ENCODE measurements at places on chromosomes 4 and X.

- DNase-seq: no peak
Measured at GRCh38 chr4:70583952-70584834, 7.9 kb upstream of the AMBN start.

GRCh38 chrX:120522820-120523219 is 37.9 kb downstream of the CUL4B start:
- no peak for DNase-seq

- DNase-seq: no peak
Measured at GRCh38 chr4:138573246-138573645, 331.1 kb upstream of the SLC7A11 start.

DNA sequence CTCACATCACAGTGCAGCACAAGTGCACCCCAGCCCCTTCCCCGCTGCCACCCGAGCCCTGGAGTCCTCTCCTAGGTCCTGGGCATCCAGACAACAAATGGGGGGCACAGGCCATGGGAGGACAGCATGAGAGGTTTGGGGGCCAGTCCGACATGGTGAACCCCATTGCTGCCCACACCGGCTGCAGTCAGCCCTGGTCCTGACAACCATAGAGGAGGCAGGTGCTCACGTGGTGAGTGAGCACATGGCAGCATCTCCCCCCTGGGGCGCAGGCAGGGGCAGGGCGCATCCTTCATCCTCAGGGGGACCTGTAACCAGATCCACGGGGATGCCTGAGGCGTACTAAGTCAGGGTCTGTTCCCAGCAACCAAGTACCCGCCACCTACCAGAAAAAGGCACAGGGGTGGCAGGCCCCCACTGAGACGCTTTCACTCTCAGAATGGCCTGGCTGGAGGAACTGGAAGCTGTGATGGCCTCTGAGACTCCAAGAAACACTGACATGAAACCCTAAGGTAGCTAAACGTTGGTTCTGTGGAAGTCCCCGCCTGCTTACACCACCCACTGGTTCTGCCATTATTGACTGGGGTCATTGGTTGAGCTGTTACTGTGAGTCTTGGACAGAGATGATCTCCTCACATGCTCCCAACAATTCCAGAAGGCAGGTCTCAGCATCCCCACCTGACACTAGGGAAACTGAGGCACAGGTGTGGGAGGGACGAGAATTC is 6.5 kb downstream of the ZFYVE28 start:
- DNase-seq: no peak

- no peak for DNase-seq
Measured at GRCh38 chr4:164765833-164766232, 11.9 kb downstream of the SMIM31 start.

GRCh38 chrX:70013466-70014381 is 36.0 kb downstream of the AWAT2 start:
- DNase-seq: no peak

DNA sequence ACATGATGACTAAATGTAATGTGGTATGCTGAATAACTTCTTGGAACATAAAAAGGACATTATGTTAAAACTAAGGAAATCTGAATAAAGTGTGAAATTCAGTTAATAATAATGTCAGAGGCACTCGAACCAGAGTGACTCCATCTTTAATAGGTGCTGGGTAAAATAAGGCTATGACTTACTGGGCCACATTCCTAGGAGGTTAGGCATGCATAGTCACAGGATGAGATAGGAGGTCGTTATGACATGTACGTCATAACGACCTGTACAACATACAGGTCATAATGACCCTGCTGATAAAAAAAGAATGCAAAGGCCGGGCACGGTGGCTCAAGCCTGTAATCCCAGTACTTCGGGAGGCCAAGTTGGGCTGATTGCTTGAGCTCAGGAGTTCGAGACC is 28.9 kb upstream of the OPHN1 start:
- no peak for DNase-seq

- no peak for DNase-seq
Measured at GRCh38 chrX:34586936-34587335, 70.1 kb downstream of the TMEM47 start.

DNA sequence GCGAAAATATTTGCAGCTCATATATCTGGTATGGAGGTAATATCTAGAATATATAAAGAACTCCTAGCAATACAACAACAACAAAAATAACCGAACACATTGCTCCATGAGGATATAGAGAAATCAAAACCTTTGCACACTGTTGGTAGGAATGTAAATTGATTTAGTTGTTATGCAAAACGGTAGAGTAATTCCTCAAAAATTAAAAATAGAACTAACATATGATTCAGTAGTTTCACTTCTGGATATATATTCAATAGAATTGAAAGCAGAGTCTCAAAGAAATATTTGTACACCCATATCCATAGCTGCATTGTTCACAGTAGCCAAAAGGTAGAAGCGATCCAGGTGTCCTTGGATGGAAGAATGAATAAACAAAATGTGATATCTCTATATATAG is 203.0 kb upstream of the CNKSR2 start:
- no peak for DNase-seq

GRCh38 chrX:49192722-49193328 is 6.7 kb upstream of the PRICKLE3 start:
- DNase-seq: no peak

DNA sequence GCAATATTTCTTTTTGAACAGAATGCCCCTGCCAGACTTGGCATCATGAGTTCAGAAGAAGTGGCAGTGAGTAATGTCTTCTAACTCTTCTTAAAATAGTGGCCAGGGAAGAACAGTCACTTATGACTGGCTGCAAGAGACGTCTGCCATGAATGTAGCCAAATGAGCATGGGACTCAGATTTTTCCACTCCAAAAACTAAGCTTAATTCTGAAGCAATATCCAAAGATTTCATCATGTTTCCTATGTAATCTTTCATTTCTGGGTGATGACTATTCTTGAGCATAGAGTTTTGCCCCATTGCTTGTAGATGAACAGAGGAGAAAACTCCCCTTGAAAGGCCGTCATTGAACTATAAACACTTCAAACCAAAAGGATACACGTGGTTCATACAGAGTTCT is 11.8 kb downstream of the AMBN start:
- no peak for DNase-seq

GRCh38 chrX:11566789-11567188 is 98.9 kb downstream of the ARHGAP6 start:
- no peak for DNase-seq

- DNase-seq: no peak
Measured at GRCh38 chr4:172708184-172708583, 460.4 kb upstream of the GALNT7 start.

GRCh38 chrX:40104985-40105834 is 7.5 kb upstream of the BCOR start:
- no peak for DNase-seq

DNA sequence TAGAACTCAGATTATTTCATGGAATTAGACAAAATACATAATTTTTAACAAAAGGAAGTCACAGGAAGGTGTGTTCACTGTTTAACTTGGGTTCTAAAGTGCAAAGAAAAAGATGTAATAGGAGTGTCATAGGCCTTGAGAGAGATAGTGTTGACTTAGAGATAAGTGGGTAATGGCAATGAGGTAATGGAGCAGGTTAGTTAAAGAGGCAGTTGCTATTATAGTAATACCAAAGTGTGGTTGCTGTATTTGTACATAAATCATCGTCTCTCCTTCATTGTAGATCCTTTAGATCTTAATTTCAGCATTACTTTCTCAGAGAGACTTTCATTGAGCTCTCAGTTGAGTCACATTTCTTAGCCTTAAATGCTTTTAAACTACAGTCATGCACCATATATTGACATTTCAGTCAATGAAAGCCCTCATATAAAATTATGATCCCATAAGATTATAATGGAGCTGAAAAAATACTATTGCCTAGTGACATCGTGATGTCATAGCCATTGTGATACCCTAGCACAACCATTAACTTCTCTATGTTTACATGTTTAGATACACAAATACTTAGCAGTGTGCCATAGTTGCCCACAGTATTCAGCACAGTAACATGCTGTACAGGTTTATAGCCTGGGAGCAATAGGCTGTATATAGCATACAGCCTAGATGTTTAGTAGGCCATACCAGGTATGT is 245.4 kb downstream of the ADGRL3 start:
- DNase-seq: no peak

- DNase-seq: no peak
Measured at GRCh38 chr4:73405138-73405537, 1.1 kb downstream of the ALB start.

- DNase-seq: no peak
Measured at GRCh38 chr4:179225594-179225993, 1783.4 kb upstream of the AGA start.

DNA sequence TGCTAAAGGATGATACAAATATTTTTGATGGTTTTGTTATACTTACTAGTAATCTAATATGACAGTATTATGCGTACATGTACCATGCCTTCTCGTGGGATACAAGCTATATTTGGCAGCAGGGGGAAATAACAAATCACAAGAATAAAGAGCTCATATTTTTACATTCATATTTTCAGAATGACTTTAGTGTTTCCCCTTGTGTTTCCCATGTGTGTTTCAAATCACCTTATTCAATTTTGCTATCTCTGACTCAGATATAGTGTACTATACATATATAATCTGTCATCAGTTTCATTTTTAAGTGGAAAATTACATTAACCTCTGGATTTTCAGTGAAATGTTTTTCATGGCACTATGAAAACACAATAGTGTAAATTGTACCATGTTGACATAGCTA is 146.8 kb downstream of the RPA4 start:
- no peak for DNase-seq

Measured in activated CD4-positive, CD25-positive, alpha-beta regulatory T cell treated with anti-CD3 and anti-CD28 coated beads, Interleukin-2, amount 50 U/mL, for 16 hours (primary cell).